ENCODE measurements at places on chromosomes 1 and 21.
A peak's percentile ranks its signal among the peaks of the same experiment; 100 is the strongest.

- DNase-seq, result no peak
Measured at GRCh38 chr21:28308516-28308915, 684.2 kb downstream of the LTN1 start.

- no peak for DNase-seq
Measured at GRCh38 chr1:1403653-1404052, 3.4 kb downstream of the MRPL20 start.

GRCh38 chr21:28872218-28872617 is 120.5 kb downstream of the LTN1 start:
- DNase-seq, result no peak

- DNase-seq, result no peak
Measured at GRCh38 chr1:208243967-208244916, at the start of gene PLXNA2. Gene PLXNA2, minus strand, starts transcription at chr1:208244384. Its CDS starts 26,462 bp downstream, at chr1:208217922.

DNA sequence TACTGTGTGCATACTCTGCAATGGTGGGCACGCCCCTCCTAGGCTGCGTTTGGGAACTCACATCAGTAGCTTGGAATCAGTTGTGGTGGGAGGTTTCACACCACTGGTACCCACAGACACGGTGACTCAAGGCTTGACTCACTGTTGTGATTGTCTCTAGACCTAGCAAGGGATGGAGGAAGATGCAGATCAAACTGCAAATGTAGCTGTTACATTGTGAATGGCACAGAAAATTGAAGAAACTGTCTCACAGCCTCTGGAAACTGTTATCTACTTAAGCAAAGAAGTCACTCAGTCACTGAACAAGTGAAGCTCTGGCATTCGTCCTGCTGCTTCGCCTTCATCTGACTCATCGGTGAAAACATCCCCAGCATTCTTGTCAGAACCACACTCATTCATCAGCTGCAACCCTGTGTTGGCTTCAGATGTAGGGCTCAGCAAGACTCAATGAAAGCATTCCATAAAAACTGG is 59.5 kb downstream of the POFUT2 start:
- DNase-seq, result no peak

- no peak for DNase-seq
Measured at GRCh38 chr21:41361053-41361785, 608 bp upstream of the MX2 start.

GRCh38 chr1:30701258-30701633 is 22.1 kb downstream of the MATN1 start:
- no peak for DNase-seq

- DNase-seq, result peak; percentile 58
Measured at GRCh38 chr1:233614173-233614742, 352 bp downstream of the KCNK1 start.

DNA sequence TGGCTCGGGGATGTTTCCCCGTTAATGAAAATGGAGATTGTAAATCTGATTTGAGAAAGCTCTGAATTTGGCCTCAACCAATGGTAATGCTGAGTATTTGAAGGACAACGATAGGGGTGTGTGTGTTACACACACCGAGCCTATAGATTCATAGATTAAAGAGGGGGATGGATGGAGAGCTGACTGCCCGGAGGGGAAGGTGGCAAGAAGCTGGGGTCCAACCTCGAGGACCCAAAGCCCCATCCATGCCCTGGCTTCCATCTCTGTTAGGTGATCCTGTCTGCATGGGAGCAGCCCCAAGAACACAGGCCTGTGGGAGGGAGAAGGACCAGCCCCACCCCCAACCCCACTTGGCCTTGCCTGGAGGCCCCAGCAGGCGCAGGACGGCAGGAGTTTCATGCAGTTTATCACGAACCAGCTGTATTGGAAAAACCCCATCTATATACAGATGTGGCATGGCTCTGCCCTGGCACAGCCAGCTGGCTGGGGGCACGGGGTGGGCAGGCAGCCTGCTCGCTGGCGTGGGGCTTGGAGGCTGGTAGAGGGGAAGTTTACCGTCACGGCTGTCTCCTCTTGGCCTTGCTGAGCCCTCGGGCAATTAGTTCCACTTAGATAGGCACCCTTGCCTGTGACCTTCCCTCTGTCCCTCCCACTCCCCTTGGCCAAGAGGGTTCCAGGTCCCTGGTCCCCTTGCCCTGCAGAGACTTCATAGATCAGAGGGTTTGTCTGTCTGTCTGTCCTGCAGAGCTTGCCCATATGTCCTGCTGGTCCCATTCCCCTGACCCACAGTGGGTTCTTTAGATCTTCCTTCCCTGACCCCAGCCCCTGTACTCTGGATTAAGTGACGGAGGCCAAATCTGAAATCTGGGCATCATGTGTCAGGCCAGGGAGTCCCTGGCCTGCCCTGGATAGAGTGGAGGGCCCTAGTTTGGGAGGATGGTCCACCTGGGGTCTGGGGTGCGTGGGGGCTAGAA is 3.0 kb downstream of the HSPB7 start:
- DNase-seq, result no peak

- no peak for DNase-seq
Measured at GRCh38 chr1:230030122-230030821, 36.8 kb upstream of the GALNT2 start.

DNA sequence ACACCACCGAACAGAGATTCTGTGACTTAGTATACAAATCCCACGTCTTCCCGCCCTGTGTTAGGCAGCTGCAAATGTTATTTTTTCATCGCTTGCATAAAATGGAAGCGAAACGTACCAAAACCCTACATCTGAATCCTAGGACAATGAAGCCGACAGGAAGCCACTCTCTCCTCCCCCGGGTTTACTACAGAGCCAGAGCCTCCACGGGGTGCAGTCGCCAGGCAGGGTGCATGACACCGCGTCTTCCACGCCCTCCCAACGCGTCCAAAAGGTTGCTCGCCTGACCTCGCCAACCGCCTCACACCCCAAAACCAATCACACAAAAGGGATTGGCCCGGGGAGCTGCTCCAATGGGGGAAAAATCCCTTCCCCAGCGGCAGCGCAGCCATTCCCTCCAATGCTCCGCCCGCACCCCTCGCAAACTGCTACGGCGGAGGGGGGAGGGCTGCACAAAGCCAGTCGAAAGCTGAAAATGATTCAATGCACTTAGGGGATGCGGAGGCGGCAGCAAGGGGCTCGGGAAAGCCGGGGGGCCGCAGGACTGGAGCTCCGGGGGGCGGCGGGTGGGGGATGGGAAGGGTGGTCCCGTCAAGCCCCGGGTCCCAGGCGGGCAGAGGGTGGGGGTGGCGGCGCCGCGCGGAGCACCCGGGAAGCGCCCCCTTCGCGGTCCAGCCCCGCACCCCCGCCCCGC is 701 bp downstream of the CEP170 start:
- DNase-seq, result peak; percentile 62

DNA sequence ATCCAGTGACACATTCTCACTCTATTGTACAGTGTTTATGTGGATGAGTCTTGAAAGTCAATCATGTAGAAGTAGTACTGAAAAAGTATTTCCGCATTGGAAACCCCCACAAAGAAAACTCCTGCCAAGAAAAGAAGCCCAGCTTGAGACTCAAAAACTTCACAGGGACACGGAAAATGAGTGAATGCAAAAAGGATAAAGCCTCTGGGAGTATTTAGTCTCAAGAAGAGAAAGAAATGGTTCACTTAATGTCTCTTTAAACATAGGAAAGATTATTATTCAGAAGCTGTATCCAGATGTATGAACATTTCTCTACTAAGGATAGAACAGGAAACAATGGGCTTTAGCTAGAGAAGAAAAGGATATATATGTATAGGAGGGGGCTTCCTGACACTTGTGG is 304.5 kb downstream of the BARHL2 start:
- no peak for DNase-seq

- DNase-seq, result no peak
Measured at GRCh38 chr1:29673228-29673500, 436.8 kb downstream of the PTPRU start.

DNA sequence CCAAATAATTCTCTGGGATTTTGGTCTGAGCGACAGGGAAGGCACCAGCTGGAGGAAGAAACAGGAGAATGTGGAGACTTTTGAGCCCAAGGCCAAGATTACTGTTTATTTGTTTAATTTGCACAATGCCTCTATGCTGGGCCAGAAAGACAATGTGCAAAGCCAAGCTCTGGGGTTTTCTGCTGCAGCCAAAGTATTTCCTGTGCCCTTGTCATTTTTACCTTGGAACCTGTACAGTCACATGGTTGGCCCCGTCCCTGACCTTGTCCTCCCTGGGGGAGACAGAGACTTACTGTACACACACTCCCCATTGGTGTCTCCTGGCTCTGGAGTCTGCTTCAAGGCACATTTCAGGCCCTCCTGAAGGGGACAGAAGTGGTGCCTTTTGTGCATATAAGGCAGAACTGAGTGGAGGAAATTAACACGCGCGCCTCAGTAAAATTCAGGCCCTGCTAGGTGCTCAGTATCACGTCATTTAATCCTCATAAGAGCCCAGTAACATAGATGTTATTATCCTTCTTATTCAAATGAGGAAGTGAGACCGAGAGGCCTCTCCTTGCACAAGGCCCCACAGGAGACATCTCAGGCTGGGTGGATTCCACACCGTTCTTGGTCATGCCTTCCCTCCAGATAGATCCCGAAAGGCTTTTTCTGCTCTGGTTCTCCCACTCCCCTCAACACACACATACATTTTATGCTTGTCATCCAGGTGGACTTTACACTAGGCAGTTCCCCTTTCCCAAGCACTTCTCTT is 21.1 kb downstream of the C1orf115 start:
- no peak for DNase-seq

DNA sequence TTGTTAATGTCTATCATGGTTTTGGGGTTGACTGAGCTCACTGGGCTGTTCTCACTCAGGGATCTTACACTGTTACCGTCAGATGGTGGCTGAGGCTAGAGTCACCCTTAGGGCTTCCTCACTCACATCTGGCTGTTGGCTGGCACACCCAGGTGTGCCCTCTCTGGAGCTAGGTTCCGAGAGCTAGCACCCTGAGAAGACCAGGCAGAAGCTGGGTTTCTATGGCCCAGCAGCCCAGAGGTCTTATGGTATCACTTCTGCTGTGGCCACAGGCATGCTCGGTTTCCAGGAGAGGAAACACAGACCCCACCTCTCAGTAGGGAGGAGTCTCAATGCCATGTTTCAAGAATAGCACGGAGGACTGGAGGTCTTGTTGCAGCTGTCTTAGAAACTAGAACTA is 20.7 kb upstream of the KIF1B start:
- no peak for DNase-seq

- no peak for DNase-seq
Measured at GRCh38 chr1:22749919-22750684, 39.5 kb downstream of the EPHB2 start.

GRCh38 chr21:45763074-45763473 is 119.5 kb downstream of the PCBP3 start:
- no peak for DNase-seq

DNA sequence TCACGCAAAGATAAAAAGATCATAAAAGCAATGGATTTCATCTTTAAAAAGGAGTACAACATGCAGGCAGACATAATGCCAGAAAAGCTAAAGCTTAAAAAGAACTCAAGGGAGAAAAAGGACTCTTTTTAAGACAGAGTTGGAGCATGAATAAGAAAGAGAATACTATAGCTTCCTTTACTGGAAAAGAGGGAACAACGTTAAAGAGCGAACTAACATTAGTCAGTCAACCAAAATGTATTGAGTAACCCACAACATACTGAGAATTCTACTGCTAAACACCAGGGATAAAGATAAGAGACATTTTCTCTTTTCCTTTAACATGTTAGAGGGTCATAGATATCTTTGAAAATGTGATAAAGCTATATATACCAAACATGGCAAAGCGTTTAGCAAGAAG is 182.0 kb downstream of the DUSP10 start:
- DNase-seq, result no peak

DNA sequence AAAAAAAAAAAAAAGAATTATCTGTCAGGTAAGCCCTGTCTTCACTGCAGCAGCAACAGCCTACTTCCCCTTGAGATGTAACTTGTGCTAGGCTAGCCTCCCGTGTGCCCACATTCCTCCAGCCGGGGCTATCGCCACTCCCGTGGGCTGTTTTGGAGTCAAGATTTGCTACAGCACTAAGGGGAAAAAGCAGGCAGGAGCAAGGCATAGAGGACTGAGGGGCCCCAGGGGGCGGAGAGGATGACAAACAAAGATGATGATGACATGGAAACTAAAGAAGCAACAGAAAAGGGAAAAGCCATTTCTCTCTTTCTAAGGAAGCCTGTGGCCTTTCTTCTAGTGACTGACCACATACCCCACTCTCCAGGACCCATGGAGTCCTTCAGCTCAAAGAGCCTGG is 1.9 kb downstream of the TNFAIP8L2 start:
- DNase-seq, result no peak

- no peak for DNase-seq
Measured at GRCh38 chr1:107804134-107804533, 160.8 kb downstream of the VAV3 start.

DNA sequence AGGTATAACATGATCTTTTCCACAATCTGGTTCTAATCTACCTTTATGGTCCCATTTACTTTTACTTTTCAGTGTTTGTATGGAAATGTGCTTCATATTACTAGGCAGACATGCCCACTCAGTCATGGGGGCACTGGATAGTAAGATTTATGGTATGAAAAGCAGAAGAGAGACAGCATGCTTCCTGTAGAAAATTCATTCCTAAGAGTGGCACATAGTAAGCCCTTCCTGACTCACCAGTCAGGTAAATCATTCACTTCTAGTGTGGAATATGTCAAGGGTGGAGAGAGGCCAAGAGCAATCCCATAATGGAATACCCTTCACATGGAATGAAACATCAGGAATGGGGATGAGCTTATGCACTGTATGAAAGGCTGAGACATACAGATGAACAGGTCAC is 49.5 kb upstream of the BCL10 start:
- no peak for DNase-seq

- DNase-seq, result no peak
Measured at GRCh38 chr1:236301958-236302335, 20.2 kb upstream of the ERO1B start.

DNA sequence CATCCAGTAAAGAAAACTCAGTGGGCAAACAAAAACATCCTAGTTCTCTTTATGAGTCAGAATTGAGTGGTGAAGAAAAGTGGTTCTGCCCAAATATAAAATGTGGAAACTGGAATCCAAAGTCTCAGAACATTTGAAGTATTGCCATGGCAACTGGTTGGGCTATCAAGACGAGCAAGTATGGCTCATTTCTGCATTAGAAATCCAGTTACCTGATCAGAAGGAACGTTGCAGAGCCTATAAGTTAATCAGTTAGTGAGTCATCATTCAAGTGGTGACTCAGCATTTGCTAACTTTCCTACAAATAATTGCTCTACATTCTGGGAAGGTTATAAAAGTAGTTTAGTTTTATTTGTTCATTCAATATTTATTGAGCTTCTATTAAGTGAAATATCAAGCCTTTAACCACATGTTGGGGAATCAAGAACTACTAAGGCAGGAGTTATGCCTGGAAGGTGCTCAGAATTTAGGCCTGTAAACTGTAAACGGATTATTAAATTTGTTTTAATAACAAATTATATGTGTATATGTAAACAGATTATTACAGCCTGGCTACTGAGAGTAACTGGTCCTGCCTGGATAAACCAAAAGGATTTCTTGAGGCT is 104.3 kb downstream of the PAPPA2 start:
- no peak for DNase-seq

- no peak for DNase-seq
Measured at GRCh38 chr1:45883658-45884057, 80.2 kb downstream of the MAST2 start.

DNA sequence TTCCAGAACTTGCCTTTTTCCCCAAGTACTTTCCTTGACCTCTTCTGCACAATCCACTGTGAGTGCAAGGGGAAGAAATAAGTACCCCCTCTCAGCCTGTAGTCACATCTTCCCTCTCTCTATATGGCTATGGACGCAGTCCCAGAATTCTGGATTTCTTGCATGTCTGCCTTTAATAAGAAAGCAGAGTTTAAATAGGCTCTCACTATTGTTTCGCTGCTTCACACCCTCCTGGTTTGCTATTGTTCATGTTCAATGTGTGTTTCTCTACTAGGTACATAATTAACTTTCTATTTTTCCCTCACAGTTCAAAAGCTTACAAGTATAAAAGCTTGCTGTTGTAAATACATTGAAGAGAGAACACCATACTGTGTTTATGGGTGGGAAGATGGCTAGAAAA is 181.5 kb upstream of the C1orf105 start:
- no peak for DNase-seq

Data from anterior cingulate cortex (tissue), 58 donors.